ENCODE measurements at places on chromosomes 4 and X. TPM values are rescaled to one million over a fixed set of nuclear protein-coding genes. Genes with fewer than 3 reads are reported as not detected.

DNA sequence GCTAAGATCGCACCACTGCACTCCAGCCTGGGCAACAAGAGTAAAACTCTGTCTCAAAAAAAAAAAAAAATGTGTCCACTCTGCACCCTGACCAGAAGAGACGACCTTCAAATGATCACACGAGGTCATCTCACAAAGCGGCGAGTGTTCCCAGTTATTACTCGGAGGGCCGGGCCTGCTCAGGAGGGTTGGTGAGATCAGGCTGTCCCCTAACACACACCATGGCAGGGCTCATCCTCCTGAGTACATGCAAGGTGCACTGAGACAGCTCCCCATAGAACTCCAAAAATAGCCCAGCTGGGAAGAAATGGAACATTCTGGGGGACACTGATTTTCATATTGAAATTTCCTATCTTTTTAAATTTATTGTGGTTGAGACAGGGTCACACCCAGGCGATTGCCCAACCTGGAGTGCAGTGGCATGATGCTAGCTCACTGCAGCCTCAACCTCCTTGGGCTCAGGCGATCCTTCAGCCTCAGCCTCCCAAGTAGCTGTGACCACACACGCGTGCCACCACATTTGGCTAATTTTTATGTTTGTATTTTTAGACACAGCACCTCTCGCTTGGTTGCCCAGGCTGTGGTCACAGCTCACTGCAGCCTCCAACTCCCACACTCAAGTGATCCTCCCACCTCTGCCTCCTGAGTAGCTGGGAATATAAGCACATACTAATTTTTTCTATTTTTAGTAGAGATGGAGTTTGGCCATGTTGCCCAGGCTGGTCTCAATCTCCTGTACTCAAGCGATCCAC lies 51.5 kb downstream of the DHRSX start:
- no peak for DNase-seq

- DNase-seq = no peak
Measured at GRCh38 chr4:48706736-48707135, 73.3 kb downstream of the FRYL start.

- peak; percentile 85 for DNase-seq
Measured at GRCh38 chr4:6916587-6917460, 7.2 kb downstream of the TBC1D14 start.

DNA sequence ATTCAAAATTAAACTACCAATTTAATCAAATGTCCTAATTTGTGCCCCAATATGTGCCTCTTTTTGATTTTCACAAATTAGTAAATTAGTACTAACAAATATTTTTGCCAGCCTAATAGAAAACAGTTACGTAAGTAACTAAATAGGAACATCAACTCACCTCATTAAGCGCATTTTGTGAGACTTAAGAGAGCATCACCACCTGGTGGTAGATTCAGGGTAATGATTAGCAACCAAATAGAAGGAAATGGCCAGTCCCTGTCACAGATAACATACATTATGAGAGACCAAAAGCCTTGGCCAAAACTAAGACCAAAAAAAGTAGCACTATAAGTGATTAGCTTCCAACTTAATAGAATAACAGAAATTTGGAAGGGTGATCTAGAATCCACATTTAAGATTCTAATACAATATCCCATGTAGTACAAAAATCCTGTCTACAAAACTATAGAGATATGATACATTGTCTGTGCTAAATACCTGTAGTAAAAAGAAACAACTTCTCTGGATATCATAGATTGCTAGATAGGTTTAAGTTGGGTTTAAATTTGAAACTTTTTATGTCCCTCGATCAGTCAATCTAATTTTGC lies 46.7 kb downstream of the C4orf46 start:
- DNase-seq = no peak

DNA sequence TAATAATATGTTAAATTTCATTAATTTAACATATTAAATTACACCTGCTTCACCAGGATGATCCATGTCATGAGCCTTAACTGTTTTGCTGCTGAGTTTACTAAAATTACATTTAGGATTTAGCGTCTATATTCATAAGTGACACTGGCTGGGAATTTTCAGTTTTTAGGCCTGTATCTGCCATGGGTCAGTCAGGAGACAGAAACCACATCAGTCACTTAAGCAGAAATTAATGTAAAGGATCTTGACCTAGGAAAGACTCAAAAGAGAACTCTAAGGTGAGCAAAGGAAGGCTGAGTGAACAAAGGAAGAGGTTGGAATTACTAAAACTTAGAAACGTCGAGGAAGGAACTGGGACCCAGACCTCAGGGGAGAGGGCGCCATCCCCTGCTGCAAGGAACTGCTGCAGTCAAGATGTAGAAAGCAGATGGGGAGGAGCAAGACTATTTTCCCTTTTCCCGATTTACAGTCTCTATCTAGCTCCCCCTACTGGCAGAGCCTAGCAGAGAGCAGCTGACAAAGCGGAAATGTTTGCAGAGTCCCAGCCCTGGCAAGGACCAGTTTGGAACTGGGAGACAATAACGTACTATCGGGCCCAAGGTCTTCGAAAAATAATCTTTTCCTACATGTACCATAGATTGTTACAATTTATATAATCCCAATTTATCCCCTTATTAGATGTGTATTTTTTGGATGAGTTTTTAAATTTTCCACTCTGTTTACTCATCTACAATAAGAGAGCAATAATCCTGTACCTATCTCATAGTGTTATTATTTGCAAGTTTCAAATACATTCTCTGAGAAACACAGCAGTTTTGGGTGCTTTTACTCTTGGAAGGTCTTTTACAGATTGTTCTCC lies 22.6 kb upstream of the RBBP7 start:
- DNase-seq = peak; percentile 69

- DNase-seq = no peak
Measured at GRCh38 chr4:3851211-3851610, 85.0 kb downstream of the ADRA2C start.

DNA sequence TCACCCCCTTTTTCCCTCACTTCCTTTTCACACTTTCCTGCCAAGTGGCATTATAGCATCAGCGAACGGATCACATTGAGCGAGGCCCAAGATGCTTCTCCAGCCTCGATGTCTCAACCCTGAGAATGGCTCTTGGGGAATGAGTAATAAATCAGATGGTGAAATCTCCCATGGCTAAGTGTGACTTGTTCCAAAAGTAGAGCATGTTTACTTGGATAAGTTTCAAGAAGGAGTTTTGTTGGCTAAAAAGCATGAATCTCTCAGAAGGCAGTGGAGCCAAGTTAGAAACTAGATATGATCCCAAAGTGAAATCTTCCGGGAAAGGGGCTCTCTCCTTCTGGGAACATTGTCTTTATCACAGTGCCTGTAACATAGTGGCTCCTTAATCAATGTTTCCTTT lies 316.3 kb downstream of the CAMK2D start:
- DNase-seq = peak; percentile 19

DNA sequence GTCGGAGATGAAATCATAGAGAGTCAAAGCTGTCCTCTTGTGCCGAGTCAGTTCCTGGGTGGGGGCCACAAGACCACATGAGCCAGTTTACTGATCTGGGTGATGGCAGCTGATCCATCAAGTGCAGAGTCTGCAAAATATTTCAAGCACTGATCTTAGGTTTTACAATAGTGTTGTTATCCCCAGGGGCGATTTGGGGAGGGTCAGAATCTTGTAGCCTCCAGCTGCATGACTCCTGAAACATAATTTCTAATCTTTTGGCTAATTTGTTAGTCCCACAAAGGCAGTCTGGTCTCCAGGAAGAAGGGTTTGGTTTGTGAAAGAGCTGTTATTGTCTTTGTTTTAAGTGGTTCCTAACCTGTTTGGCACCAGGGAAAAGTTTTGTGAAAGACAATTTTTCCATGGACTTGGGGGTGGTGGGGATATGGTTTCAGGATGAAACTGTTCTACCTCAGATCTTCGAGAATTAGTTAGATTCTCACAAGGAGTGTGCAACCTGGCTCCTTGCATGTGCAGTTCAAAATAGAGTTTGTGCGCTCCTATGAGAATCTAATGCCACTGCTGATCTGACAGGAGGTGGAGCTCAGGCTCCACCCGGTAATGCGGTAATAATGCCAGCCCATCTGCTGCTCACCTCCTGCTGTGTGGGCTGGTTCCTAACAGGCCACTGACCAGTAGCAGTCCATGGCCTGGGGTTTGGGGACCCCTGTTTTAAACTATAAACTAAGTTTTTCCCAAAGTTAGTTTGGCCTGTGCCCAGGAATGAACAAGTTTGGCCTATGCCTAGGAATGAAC lies 29.2 kb downstream of the METAP1 start:
- no peak for DNase-seq

DNA sequence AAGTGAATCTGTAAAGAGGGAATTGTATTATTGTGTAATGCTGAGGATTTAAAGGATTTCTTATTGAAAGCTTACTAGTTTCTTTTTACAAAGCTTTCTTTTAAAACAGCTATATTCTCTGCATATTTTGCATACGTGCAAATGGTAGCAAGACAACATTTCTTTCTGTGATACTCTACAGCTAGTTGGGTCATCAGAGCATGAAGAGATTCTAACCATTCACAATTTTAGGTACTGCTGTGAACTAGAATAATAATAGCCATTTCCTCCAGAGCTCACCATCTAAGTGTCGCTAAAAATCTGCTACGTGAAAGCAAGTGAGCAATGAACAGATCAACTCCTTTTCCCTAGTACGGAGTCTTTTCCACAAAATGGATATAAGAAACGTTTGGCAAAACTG lies 37.3 kb downstream of the ARHGAP6 start:
- no peak for DNase-seq

DNA sequence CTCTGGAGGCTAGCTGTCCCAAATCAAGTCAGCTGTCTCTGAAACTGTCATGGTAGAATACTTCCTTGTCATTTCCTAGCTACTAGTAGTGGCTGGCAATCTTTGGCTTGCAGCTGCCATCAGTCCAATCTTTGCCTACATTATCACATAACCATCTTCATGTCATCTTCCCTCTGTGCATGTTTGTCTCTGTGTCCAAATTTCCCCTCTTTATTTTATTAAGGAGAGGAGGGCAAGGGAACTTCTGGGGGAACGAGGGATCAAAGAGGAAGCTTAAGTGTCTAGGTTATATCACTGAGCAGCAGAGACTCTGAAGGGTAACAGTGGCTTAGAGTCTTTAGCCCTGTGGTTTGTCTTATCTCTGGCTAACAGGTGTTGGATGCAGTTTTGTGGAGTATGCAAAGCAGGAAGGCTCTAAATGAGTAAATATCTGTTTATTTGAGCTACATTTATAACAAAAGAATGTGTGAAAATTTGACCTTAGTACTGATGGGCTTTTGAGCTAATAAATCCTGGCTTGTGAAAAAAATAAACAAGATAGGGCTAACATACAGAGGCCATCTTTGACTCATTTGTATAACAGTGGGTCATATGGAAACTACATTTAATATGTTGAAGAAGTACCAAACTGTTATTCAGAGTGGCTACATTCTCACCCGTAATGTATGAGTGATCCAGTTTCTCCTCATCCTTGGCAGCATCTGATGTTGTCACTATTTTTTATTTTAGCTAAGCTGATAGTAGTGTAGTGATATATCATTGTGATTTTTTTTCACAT lies 49.4 kb upstream of the ENOX2 start:
- no peak for DNase-seq

DNA sequence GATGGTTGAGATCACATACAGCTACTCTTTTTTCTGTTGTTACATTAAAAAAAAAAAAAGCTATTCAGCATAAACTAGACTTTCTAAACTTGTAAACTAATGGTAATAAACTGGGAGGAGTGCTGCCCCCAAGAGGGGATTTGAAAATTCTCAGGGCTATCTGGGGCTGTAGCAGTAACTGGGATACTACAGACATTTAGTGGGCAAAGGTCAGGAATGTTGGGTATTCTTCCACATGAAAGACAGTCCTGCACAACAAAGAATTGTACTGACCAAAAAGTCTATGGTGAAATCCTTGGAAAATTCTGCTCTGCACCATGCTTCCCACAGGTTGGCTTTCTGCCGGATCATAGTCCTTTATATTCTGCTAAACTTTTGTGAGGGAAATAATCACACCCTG lies 232.6 kb upstream of the BOD1L1 start:
- DNase-seq = no peak

DNA sequence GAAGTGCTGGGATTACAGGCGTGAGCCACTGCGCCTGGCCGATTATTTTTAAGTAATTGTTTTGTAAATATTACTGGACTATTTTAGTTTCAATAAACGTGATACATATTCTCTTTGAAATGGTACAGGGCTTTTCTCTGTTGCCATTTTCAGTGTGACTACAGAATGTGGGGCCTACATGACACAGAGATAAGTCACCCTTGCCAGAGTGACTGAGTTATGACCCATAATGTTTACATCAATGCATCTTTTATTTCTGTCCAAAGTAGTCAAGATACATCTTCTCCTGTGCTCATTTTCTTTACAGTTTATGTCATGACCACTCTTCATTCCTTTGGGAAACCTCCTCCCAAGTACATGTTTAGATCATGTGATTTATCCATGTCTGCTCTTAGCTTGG lies 88.3 kb upstream of the GC start:
- DNase-seq = no peak

GRCh38 chrX:83469551-83469950 lies 38.5 kb upstream of the POU3F4 start:
- no peak for DNase-seq

- DNase-seq = no peak
Measured at GRCh38 chr4:129747756-129748155, 651.8 kb downstream of the C4orf33 start.

The UNC5C gene
- not detected for total RNA-seq

The AFM gene
- total RNA-seq = not detected

The PNMA6F gene
- not detected for total RNA-seq

The MGAT4D gene
- total RNA-seq = not detected

The RAB28 gene
- 18.8 TPM for total RNA-seq
